ENCODE measurements at places on chromosomes 11 and 22. TPM values are rescaled to one million over a fixed set of nuclear protein-coding genes. Genes with fewer than 3 reads are reported as not detected.

The DPP3 gene
- total RNA-seq = 83.3 TPM

The SLC1A2 gene
- 0.11 TPM for total RNA-seq

The SNX32 gene
- 2.1 TPM for total RNA-seq

The TMEM151A gene
- total RNA-seq = 1.5 TPM

The HSPB2 gene
- total RNA-seq = not detected

The MS4A3 gene
- not detected for total RNA-seq

The SCGB1A1 gene
- not detected for total RNA-seq

The SEPTIN5 gene
- 58.9 TPM for total RNA-seq

Data from A673 (cell line).